ENCODE measurements at places on chromosomes 16 and 17.

DNA sequence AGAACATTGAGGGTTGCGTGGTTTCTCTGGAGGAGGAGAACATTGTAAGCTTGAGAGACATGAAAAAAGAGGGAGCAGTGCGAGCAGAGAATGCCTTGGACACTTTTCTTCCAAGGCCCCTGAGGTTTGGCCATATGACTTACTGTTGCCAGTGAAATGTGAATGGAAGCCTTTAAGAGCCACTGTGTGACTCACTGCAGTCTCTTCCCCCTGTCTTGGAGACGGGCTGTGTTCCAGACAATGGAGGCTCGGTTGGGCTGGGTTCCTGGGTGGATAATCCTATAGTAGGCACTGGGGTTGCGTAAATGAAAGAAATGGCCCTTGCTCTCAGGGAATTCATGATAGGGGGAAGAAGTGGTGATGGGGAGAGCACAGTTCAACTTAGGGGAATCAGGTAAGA, 75.5 kb downstream of the SHISA9 start:
- no peak for DNase-seq

GRCh38 chr17:79794659-79795511, 2.0 kb downstream of the CBX8 start:
- DNase-seq: no peak

- peak; percentile 35 for DNase-seq
Observed at GRCh38 chr17:44121997-44122815, 1.2 kb downstream of the HDAC5 start.

GRCh38 chr17:22669721-22670120, 977.4 kb downstream of the KCNJ18 start:
- DNase-seq: no peak

GRCh38 chr16:27449434-27450195, 47.6 kb downstream of the IL21R start:
- DNase-seq: no peak

DNA sequence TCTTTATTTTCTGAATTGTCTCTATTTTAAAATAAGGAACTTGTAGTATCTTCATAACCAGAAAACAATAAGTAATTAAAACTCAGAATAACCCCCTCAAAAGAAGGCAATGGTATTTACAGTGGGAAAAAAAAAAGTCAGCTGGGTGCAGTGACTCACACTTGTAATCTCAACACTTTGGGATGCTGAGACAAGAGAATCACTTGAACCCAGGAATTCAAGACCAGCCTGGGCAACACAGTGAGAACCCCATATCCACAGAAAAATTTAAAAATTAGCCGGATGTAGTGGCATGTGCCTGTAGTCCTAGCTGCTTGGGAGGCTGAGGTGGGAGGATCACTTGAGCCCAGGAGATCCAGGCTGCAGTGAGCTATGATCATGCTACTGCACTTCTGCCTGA, 33.5 kb downstream of the ADAM11 start:
- DNase-seq: no peak

- no peak for DNase-seq
Observed at GRCh38 chr17:3982113-3982512, 17.9 kb upstream of the ATP2A3 start.

DNA sequence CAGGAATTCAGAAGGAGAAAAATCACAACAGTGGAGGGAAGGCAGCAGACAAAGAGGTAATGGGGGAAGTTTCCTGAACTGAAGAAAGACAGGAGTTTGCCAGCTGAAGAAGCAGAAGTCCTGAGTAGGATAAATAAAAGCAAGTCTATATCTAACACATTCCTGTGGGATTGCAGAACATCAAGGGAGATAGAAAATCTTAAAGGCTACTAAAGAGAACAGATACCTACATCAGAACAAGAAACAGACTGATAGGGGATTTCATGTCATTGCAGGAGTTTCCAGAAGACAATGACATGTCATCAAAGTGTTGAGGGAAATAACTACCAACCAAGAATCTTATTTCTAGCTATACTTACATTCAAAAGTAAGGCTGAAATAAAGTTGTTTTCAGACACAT, 21.3 kb upstream of the CRYBA1 start:
- no peak for DNase-seq

GRCh38 chr17:4512156-4513112, 13.8 kb downstream of the SPNS2 start:
- DNase-seq: no peak

DNA sequence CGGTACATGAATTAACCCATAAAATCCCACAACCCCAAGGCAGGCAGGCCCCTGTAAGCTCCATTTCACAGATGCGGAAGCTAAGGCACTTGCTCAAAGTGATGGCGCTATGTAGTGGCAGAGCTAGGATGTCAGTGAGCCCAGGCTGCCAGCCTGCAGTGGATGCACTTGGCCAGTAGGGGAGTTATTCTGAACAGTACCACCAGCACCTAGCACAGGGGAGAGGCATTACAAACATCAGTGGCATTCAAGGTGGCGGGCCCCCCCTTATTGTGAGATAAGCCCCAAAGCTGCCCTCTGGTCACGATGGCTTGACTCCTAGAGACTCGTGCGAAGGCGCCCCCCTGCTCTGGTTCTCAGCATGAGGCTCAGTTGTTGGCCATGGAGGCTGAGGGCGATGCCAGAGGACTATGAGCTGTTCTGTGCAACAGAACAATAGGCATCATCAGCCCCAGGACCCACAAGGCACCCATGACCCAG, 33.8 kb downstream of the GTF3C1 start:
- peak; percentile 0 for DNase-seq

DNA sequence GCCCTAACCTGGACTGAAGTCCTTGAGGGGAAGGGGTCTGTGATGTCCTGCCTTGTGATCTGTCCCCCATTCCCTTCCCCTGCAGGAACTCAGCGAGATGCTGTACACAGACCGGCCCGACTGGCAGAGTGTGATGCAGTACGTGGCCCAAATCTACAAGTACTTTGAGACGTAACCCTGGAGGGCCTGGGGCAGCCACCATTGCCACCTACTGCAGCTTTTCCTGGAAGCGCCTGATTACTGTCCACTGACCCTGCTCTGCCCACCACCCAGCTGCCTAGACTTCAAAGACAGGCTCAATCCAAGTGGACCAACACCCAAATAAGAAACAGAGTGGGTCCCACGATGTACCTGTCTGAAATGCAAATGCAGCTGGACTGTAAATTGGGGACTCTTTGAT, 153.4 kb downstream of the LGALS9B start:
- DNase-seq: no peak

DNA sequence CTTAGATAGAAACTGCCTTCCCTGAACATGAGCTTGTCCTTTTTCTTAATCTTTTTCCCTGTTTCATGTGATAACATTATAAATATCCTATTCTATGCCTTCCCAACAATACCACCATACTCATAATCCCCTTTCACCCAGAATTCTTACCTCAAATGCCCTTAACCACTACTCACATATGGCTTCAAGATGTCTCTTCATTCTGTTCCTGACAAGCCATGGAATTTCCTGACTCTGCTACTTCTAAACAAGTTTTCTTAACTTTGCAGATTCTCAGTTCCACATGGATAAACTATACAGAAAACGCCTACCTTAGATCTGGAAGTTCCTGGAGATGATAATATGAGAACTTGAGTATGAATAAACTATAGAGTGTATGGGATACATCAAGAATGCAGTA, 1217.8 kb downstream of the CDH8 start:
- DNase-seq: no peak

DNA sequence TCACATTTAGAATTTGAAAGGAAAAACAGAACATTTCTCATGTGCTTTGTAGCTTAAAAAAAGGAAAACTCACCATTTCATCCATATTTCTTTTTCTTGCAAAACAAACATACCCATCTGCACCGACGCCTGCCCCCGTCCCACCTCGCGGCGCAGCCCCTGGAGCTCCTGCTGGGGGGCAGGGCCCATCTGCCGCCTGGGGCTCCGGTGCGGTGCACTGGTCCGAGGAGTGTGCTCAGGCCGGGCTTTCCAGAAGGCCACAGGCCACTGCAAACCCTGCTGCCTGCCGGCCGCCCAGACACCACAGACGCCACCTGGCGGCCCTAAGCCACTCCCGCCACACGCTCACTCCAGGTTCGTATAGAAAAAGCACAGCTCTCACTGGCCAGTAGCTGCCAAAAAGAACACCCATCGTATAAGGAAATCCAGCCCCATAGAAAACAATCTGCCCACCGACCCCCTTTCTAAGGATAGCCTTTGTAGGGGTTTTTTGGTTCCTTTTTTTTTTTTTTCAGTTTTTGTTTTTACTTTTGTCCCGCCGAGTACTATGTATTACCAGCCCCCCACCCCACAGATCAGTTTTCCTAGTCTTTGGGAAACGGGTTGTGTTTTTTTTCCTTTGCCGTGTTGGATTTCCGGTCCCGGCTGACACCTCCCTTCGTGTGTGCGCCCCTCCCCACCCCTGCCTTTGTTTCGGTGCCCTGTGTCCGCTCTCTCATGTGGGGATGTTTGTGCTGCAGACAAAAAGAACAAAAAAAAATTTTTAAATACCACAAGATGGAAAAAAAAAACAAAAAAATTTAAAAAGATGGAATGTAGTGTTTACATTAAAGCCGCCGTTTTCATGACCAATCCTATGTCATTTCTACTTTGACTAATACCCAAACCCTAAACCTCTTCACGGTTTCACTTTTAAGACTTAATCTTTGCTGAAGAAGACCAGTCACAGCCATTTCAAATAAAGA, 68.8 kb downstream of the AMFR start:
- DNase-seq: peak; percentile 68

DNA sequence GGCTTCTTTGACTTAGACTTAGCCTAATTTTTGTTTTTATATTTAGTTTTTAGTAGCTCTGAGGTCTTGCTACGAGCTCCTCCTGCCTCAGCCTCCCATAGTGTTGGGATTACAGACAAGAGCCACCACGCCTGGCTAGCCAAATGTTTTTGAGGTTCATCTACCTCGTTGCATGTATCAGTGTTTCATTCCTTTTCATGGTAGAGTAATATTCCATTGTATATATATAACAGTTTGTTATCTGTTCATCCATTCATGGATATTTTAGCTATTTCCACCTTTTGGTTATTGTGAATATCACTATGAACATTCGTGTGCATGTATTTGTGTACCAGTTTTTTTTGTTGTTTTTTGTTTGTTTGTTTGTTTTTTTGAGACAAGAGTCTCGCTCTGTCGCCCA, 12.2 kb downstream of the NOL11 start:
- no peak for DNase-seq

DNA sequence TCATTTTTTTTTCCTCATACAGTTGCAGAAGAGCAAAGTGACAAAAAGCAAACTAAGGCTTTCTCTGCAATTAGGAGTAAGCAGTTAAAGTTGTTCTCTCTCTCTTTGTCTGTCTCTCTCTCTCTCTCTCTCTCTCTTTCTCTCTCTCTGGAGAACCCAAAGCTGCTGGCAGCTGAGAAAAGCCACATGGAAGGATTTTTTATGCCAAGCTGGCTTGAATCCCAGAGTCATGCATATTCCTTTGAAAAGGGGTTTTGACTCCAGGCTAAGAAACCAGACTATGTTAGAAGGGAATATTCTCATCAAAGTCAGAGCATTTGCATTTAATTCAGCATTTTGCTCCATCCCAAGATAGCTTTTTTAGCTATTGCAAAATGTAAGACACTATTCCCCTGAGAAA, 1114.2 kb upstream of the GOT2 start:
- DNase-seq: no peak

DNA sequence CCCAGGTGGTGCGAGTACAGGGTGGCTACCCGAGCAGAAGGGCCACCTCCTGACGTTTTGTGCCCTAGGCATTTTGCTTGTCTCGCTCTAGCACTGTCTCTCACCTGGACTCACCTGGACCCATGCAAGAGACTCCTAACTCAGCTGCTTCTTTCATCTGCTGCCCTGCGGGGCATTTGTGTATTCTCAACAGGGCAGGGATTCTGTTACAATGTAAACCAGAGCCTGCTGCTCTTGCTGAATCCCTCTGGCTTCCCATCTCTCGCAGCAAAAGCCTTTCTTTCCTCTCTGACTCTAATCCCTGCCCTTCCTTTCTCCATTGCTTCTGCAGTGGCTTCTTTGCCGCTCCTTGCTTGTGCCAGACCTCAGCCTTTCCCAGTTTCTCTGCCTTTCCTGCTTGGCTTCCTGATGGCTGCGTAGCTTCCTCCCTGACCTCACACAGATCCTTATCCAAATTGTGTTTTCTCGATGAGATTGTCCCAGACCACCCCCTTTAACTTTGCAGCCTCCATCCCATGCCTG, 10.2 kb downstream of the ARSG start:
- DNase-seq: no peak

DNA sequence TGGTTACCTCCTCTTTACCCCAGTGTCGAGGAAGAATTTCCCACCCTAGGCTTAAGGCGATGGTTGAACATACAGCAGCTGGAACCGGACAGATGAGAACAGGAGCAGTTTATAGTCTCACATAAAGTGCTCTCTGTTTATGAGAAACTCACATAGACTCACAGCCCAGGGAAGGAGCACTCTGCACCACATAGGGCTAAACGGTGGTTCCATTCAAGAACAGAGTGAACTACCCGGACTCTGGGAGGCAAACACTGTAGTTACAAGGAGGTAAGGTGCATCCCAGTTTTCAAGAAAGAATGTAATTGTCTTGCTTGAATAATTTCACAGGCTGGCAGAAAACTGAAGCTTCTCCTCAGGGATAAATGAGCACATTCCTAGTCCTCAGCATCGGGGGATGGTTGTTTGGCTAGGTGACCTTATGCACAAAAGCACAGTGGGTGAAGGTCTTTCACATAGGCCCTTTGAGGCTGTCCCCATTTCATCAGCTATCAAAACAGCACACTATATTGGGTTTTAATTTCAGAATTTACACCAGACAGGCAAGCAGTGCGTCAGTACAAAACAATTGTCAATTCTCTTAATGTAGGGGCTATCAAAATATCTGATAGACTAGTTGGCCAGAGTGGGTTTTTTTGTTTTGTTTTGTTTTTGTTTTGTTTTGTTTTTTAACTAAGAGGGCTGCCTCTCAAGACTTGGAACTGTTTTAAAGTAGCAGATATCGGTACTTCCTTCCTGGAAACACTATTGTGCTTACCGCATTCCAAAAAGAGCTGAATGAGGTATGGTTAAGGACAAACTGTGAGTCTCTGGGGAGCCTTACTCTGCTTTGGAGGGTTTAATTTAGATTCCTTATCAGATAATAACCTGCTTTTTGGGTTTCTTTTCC, 918.1 kb upstream of the CDH8 start:
- DNase-seq: no peak

- no peak for DNase-seq
Observed at GRCh38 chr17:62801553-62802114, 6.5 kb downstream of the MARCHF10 start.

DNA sequence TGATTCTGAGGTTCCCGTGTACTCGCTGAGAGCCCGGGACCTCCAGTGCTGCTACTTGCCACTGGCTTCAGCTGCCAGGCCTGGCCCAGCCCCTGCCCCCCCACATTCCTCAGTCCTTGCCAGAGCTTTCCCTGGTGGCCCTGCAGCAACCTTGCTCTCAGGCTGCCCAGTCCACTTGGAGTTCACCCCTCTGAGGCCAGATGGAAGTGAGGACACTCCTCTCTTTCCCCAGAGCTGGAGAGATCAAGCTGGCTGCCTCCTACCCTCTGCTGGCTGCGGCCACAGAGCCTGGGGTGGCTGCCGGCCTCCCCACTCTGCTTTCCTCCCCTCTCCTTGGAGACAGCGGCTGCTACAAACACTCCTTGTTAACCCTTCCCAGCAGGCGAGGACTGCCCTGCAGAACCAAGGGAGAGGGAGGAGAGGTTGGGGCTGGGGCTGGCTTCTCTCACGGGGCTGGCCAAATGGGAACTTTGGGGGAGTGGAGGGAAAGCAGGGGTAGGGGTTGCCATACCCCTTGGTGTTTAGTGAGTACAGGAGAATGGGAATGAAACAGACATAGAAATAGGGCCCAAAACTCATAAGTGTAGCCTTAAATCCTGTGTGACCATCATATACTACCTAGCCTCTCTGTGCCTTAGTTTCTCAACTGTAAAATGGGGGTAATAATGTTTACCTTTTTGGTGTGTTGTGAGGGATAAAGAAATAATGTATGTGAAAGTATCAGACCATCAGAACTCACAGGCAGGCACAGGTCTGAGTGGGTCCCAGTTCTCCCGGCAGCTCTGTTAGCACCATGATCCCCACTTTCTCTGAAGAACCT, at the start of gene GAS2L2:
Gene GAS2L2, minus strand, starts transcription at position 295 of the 820 bp plus-strand sequence. CDS start 389 bp downstream, outside the sequence.
- DNase-seq: no peak
